KBM-7 (cell line): ENCODE measurements at places on chromosomes 4 and X.

- DNase-seq: no peak
Measured at GRCh38 chrX:47843363-47843762, 6.7 kb downstream of the ZNF81 start.

DNA sequence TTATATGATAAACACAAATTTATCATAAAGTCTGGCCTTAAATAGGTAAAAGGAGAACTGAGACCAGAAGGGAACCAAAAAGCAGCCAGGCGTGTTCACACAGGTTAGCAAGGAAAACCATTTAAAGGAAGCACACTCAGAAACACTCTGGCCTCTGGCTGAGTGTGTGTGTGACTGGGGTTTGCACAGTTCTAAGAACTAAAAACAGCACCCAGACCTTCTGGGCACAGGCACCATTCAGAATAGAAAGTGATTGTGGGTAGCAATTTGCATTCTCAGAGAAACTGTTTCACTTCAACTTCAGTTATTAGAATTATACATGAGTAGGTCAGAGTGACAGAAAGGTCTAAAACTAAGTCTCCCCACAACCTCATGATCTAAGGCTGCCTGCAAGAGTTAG is 10.0 kb downstream of the GPR82 start:
- peak; percentile 45 for DNase-seq

DNA sequence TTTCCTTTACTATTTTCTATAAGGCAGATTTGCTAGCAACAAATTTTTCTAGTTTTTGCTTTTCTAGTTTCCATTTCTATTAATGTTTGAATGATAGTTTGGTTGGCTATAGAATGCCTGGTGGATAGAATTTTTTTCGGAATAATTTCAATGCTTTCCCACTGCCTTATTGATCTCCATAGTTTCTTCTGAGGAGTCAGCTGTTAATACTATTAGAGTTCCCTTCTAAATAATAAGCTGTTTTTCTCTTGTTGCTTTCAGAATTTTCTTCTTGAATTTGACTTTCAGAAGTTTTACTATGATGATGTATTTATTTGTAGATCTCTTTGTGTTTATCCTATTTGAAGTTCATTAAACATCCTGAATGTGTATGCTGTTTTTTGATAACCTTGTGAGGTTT is 91.8 kb downstream of the VSIG4 start:
- DNase-seq: no peak

DNA sequence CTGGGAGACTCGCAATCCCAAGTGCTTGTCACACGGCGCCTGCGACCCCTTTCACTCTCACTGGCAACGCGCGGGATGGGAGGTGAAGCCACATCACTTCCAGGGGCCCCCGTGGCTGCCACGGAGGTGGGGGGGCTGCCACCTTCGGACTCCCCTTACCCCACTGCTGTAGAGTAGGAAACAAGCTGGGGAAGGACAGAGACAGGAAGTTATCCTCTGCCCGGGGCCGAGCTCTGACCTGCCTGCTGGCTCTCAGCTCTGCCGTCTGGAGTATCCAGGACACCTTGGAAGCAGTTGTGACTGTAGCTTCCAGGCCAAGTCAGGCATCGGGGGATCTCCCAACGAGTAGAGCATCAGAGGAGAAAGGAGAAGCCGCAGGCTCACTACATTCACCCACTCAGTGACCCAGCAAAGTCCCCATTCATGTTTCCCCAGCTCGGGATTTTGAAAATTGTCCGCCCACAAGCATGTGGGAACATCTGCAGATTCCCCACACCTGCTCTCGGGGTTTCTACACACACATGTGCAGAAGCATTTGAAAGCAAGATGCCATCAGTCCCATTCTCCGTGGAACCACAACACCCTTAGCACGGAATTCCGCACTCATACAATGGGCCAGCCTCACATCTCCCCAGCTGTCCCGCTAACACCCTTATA is 10.8 kb downstream of the PDZD4 start:
- no peak for DNase-seq

GRCh38 chr4:1712216-1713002 is at the start of gene SLBP:
TSS of gene SLBP (minus strand) at chr4:1712319. CDS start at chr4:1712188, 131 bp downstream.
- DNase-seq: peak; percentile 98

DNA sequence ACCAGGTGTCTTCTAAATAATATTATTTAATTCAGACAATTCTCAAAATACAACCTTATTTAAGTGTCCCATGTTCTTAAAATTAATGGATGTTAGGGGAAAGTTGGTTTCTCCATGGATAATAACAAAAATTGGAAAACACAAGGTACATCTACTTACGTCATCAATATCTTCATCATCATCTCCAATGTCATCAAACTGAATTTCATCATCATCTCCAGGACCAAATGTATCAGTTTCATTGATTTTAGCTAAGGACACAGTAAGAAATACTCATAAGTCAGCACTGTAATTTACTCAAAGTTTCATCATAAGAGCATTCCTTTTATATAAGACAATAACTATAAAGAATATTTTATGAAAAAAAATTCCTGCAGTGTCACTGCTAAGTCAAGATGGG is 11.3 kb downstream of the EIF1AX start:
- no peak for DNase-seq

DNA sequence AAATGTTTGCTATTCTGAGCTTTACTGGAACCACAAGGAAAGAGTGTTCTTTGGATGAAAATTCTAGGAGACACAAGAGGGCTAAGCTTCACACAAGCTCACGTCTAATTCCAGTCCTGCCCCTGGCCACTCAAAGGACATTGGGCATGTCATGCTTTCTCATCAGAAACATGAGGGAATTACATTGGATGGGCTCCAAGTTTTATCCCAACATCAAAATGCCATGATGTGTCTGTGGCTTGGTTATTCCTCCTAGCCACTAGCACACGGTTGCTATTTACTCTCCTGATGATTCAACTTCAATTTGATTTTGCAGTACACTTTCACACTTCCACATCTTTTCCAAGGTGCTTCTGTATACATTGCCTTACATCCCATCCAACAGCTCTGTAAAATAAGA is 149.6 kb upstream of the FAM9B start:
- DNase-seq: no peak

GRCh38 chr4:83489711-83490326 is 4.9 kb upstream of the ABRAXAS1 start:
- no peak for DNase-seq

DNA sequence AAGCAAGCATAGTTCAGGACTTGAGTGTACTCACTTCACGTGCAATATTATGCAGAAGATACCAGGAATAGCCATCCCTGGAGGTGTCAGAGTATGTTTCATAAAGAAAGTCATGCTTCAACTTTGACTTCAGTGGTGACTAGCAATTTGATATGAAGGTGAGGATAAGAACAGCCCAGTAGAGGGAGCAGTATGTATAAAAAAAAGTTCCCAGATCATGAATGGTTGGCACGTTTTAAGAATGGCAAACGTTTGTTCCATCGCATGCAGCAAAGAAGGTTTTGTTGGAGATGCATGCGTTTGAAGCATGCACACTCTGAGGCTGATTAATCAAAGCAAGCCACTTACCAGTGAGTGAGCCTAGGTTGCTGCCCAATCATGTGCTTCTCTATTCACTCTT is 33.5 kb upstream of the SLITRK4 start:
- DNase-seq: peak; percentile 28

DNA sequence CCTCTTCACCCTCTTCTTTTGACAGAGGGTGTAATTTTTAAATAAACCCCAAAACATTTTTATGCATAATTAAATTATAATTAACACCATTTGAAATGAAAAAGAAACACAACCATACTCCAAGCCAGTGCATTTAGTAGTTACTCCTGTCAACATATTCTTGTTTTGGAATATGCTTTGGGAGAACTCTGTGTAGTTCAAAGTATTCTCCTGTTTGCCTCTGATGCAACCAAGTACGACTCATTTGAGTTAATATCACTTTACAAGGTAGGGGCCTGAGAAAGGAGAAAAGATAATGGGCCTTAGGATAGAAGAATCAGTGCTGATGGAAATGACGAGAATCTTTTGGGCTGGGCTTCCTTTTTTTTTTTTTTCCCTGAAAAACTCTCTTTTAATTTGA is 2.7 kb downstream of the PTPN13 start:
- DNase-seq: no peak

- DNase-seq: no peak
Measured at GRCh38 chr4:140308366-140309123, 64.9 kb upstream of the SCOC start.

- no peak for DNase-seq
Measured at GRCh38 chr4:88791274-88791673, 93.6 kb upstream of the NAP1L5 start.

DNA sequence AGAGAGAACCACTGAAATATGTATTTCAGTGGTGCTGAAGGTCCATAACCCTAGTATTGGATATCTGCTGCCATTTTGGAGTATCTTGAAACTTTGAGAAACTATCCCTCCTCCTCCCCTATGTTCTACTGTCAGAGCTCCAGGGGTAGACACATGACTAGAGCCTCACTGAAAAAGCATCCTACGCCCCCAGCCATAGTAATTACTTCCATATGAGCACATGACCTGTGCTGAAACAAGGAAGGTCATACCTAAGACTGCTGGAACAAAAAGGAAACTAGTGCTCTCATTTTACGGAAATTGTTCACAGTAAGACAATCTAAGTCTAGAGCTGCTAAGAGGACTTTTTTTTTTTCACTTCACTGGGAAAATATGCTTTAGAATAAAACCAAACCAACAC is 42.0 kb upstream of the MAPK10 start:
- DNase-seq: no peak

DNA sequence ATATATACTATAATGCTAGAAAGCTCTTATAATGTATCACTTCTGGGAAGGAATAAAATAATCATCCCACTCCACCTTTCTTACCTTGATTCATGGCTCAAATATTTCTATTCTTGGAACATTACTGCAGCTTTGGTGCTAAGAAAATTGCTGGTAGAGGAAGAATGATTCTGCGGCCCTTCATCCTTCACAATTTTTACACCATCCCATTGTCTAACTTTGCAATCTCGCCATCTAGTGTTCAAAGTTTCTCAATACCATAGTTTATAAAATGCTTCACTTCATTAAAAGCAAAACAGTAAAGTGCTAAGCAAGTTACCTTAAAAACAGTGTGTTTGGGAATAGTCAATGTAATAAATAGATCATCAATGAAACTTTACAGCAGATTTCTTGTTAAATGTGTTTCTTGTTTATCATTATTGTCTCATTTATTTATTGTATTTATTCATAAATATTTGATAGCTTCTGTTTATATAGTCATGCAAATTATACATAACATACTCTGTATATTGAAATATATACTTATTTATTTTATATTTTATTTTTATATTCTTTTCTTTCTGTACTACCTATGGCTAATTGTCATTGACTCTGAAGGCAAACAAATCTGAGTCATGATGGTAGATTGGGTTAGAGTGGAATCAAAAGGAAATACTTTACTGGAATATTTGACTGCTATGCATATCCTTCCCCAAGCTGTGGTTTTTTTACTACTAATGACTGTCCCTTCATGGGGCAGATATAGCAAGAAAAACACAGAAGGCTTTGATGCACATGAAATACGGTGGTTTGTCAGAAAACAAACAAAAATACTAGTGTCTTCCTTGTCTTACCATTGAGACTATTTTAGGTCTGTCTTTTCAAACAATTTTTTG is 390.7 kb downstream of the MAPK10 start:
- peak; percentile 54 for DNase-seq

GRCh38 chr4:142818031-142818430 is 28.1 kb downstream of the INPP4B start:
- no peak for DNase-seq

DNA sequence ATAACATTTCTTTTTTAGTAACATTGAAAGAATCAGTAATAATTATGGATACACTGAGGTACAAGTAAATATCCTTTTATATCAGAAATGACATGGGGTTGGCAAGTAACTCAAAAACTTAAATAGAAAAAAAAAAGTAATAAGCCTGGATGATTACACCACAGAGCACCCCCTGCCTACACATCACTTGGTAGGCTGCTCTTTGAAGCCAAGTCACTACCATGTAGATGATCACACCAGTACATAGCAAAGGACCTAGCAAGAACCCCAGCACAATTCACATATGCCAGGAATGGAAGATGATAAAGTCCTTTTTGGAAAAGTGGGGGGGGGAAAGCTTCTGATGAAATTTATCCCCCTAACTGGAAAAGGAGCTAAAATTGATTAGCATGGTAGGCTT is 56.9 kb downstream of the METTL14 start:
- DNase-seq: no peak

GRCh38 chr4:48388525-48389154 is 47.3 kb downstream of the SLAIN2 start:
- no peak for DNase-seq

DNA sequence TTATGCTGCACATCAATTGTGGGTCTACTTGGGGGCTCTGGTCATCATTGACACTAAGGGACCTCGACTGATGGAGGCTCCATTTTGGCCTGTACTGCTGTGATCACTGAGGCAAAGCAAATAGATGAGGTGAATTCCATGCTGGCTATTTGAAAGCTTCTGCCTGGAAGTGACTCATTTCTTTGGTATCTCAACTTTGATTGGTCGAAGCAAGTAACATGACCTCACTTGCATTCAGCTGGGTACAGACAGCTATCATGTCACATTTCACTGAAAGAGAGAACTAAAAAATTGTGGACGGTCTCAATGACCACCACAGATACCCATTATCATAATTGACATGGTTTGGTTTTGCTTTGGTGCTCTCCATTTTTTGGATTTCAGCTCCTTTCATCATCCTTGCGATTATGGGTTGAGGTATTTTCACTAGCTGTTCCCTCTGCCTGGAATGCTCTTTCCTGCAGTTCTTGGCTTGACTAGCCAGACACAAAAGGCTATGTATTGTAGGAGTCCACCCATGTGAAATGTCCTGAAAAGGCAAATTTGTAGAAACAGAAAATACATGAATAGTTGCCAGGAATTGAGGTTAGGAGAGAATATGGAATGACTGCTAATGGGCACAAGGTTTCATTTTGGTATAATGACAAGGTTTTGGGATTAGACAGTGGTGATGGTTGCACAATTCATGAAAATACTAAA is 369.2 kb upstream of the LCORL start:
- DNase-seq: no peak

DNA sequence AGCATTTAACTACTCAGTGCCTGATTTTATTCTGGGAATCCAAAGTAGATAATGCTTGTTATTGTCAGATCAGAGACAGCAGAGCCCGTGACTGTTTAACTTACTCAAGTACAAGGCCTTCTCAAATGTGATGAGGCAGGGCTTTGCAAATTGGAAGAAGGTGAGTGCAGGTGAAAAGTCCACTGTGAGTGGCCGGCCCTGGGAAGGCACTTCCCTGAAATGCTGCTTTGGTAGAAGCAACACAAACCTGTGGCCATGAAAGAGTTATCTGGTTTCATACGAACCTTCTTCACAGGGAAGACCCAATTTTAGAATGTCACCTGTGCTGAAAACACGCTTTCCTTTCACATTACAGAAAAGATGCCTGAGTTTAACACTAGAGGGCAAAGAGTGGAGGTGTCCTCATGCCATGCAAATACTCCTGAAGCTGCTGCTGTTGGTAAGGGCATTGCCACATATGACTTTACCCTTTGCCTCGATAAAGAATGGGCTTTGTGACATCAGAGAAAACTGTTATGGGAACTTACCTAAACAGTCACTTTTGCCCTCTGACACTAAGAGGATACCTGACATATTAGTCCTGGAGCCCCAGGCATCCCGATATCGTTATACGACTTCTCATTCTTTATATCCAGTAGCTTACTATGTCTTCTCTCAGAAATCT is 8.0 kb downstream of the PPARGC1A start:
- DNase-seq: no peak
